Stromal cell of bone marrow (primary cell): ENCODE measurements at places on chromosomes 5 and 9.

- DNase-seq, result no peak
Observed at GRCh38 chr5:179408611-179409010, 63.4 kb upstream of the ADAMTS2 start.

DNA sequence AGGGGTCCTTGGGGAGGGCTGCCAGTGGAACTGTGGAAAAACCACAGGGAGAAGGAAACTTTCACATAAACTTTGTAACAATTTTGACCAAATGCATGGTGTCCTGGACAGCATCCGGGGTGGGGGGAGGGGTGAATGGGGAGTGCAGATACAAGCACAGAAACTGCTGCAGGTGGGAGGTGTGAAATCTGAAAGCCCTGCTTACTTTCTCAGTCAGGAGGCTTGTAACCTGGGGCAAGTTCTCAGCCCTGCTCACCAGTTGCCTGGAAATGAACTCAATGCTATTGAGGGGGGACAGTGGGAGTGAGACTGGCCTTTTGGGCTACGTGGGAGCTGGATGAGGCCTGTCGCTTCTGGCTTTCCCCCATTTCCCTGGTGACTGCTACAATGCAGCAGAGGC lies 694.5 kb upstream of the ZNF608 start:
- no peak for DNase-seq

GRCh38 chr5:2415678-2416077 lies 335.8 kb downstream of the IRX2 start:
- DNase-seq, result no peak

DNA sequence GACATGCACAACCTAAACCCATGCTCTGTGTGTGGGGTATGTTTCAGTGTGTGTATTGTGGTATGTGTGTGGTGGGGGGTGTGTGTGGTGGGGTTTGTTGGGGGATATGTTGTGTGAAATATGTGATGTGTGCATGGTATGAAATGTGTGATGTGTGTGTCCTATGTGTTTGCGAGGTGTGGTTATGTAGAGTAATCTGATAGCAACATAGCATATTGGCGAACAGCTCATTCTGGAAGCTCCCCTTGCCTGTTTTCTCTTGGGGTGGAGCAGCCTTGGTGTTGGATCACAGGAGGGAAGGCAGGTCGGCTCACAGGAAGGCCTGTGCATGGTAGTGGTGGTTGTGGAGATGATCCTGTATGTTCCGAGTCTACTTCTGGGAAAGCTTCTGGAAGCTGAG lies 35.4 kb upstream of the PHF2 start:
- DNase-seq, result no peak

- DNase-seq, result no peak
Observed at GRCh38 chr9:128128836-128129590, 1.5 kb upstream of the PTGES2 start.

- no peak for DNase-seq
Observed at GRCh38 chr9:127368852-127369402, 28.0 kb upstream of the SLC2A8 start.

DNA sequence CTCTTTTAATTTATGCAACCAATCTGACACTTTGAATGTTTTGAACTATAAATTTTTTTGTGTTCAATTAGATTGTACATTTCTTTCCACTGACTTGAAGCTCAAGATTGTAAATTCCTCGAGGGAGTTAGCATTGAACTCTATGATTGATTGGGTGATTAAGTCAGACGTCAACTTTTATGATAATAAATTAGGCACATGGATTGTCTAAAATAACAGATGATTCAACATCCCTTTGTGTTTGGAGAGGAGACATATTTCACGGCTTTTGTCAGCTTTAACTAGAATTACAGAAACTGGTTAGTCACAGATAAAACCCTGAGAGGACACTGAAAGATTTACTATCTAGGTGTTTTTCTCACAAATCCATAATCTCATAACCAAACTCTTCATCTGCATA lies 32.7 kb upstream of the TXNDC8 start:
- peak; percentile 43 for DNase-seq

DNA sequence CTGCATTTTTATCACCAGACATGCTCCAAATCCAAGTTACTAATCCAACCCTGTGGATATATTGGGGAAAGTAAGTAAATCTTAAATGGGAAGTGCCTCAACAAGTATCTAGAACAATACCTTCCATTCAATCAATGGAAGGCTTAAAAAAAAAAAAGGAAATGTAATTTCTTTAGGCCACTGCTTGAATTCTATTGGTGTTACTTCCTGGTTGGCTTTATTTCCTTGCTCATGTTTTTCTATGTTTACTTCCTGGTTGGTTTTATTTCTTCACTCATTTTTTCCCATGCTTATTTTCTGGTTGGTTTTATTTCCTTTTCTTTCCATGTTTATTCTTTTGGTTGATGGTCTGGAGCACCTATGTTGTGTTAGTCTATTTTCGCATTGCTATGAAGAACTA lies 363.9 kb downstream of the KDM4C start:
- no peak for DNase-seq

GRCh38 chr5:176643491-176644219 lies 3.6 kb upstream of the TSPAN17 start:
- DNase-seq, result no peak

- DNase-seq, result no peak
Observed at GRCh38 chr9:112572416-112572815, 85.8 kb downstream of the KIAA1958 start.
